ENCODE measurements at places on chromosomes 1 and 21. TPM values are rescaled to one million over a fixed set of nuclear protein-coding genes. Genes with fewer than 3 reads are reported as not detected.

DNA sequence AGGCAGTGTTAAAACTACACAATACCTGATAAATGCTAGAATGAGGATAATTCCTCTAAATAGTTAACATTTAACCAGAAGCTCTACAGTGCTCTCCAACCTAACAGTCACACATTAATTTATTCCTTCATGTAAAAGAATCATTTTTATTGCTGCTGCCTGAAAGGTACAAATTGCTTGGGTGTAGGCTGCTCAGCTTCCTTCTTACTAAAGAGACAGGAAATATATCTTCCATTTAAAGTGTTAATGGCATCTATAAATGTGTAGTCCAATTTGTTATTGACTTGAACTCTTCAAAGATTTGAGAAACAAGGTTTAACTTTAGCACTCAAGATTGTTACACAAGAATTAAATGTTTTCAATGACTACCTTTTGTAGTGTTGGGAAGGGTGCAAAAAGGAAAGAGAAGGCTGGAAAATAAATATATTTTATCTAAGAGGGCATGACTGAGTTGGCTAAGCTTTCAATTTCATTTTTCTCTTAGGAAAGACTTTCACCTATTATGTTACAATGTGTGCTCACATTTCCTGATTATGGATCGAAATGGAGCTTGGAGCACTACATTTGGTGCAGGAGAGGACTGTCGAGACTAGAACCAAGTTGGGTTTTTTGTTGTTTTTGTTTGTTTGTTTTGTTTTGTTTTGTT is 105.5 kb upstream of the CACYBP start:
- DNase-seq = no peak

DNA sequence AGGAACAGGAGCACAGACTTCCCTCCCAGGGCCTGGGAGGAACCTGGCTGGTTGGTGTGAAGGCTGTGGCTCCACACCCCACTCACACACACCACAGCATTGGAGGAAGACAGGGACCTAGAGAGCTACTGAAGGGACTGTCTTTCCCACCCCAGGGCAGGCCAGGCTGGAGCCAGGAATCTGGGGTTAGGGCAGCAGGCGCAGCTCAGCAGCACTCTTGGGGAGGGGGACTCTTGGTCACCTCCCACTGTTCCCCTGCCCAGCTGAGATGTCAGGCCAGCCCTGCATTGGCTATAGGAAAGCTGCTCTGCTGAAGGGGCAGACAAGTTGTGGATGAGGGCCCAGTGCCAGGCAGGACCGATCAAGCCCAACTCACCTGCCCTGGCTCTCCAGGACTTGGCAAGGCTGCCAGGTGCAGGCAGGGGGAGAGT is 1.6 kb upstream of the PLEKHA6 start:
- no peak for DNase-seq

GRCh38 chr1:247386687-247387086 is 29.3 kb upstream of the NLRP3 start:
- no peak for DNase-seq

GRCh38 chr1:62398377-62398776 is 38.5 kb upstream of the USP1 start:
- no peak for DNase-seq

GRCh38 chr1:12617511-12617900 is 504 bp downstream of the DHRS3 start:
- DNase-seq = no peak

CLCA2 gene
- 0.07 TPM for total RNA-seq

- no peak for DNase-seq
These were observed 19.6 kb upstream of the SPAG17 start for GRCh38 chr1:118204648-118205047.

DNA sequence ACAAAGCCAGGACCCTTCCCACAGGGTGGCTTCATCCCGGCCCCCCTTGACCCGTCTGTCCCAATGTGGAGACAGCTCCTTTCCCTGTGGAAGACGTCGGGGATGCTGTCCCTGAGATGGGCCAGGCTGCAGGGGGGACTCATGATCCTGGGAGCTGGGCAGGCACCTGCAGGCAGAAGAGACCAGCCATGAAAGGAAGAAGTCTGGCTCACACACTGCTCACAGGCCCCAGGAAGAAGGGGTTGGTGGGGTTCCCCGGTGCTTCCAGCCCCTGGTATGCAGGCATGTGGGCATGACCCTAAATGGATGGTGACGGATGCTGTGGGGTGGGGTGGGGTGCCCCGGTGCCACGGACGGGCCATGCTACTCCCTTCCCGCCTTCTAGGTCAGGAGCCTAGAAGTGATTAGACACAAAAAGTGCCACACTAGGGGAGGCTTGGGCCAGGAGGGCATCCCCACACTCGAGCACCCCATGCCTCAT is 8.3 kb downstream of the ACTRT2 start:
- no peak for DNase-seq

CLCA1 gene
- not detected for total RNA-seq

RIPK4 gene
- total RNA-seq = 0.08 TPM

CYP4Z1 gene
- total RNA-seq = not detected

DNA sequence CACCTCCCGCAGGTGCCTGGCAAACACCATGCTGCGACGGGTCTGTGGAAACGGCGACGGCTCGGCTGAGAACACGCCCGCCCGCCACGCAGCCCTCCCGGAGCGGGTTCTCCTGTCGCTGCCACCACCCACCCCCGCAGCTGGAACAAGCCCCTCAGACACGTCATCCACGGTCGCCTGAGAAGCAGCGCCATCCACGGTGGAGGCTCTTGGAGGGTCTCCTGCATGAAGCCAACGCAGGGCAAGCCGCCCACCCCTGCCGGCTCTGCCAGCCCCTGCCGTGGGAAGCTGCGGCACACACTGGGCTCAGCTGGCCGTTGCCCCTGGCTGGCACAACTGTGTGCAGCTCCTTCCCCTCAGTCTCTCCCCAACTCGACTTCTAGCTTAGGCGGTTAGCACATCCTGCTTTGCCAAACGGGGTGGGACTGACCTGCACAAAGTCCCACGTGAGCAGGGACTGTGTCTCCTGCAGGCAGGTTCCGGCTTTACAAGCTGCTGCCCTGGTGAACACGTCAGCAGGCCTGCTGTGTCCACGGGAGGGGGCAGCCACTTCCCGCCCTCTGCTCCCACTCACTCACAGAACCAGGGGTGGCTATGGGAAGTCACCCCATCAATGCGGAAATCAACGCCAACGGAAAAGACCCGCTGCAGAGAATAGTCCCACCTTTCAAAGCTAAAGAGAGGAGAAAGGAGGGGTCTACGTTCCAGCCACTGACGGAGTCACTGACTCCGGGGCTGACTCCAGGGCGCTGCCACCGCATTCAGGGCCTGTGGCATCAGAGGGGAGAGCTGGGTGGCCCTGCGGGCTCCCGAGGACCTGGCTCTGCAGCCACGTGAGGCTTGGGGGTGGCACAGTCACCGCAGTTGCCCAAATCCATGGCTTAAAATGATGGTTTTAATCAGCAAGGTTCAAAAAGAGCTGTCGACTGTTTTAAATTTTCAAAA is 10.3 kb downstream of the POFUT2 start:
- DNase-seq = peak; percentile 8

DNA sequence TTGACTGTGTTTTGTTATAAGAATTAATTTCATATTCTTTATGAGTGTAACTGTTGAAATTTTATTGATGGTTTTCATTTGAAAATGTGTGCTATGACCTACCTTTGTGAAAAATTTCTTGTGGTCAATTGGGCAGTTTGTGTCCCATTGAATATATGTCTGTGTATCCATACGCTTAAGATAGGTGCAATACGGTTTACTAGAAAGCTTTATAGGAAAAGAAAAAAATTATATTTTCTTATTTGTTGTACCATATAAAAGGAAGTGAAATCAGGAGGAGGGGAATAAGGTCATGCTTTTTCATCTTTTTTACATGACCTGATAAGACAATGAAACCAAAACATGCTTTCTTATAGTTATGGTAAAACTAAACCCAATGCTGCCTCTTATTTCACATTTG is 807.7 kb downstream of the USP25 start:
- DNase-seq = no peak

- DNase-seq = no peak
These were observed 94.0 kb downstream of the EDEM3 start for GRCh38 chr1:184660462-184661191.

GRCh38 chr1:208036106-208036808 is 125.3 kb upstream of the CD34 start:
- no peak for DNase-seq

S100A14 gene
- 2.1 TPM for total RNA-seq

- DNase-seq = no peak
These were observed 4.2 kb upstream of the CCT8 start for GRCh38 chr21:29077651-29078090.
